ENCODE measurements at places on chromosomes 3 and 15. TPM values are rescaled to one million over a fixed set of nuclear protein-coding genes. Genes with fewer than 3 reads are reported as not detected.

- DNase-seq, result no peak
These were observed 22.8 kb upstream of the ELP6 start for GRCh38 chr3:47536221-47536891.

- no peak for DNase-seq
These were observed 130.5 kb downstream of the KLF13 start for GRCh38 chr15:31457161-31457560.

- no peak for DNase-seq
These were observed 34.2 kb downstream of the MYZAP start for GRCh38 chr15:57625703-57626448.

- no peak for DNase-seq
These were observed 428.5 kb upstream of the SEMA6D start for GRCh38 chr15:47288794-47289193.

DNA sequence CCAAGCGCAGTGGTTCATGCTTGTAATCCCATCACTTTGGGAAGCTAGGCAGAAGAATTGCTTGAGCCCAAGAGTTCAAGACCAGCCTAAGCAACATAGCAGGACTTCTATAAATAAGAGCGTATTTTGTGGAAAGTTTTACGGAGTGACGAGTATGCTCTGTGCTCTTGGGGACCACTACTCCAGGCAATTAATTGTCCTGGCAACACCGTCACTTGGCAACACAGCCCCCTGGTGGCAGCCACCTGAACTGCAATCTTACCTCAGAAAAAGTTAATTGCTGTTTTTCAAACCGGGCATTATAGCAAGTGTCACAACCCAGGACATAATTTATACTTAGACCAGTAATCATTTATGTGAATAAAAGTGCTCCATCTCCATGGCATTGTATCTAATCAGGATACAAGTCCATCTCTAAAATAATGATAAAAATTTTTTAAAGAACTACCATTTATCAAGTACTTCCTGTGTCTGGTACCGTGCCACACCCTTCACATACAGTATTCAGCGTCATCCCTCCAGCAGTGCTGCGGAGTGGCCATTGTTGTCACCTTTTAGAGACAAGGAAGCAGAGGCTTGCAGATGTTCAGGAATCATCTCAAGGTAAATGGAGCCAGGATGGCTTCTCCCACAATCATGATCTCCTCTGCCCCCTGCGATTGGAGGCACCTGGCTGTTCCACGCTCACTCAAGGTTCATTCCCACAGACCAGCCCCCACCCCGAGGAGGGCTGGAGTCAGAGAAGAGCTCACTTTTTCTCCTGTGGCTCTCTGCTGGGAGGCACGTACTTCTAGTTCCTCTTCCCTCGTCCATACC lies 34.5 kb downstream of the PLA2G4D start:
- DNase-seq, result peak; percentile 51

DNA sequence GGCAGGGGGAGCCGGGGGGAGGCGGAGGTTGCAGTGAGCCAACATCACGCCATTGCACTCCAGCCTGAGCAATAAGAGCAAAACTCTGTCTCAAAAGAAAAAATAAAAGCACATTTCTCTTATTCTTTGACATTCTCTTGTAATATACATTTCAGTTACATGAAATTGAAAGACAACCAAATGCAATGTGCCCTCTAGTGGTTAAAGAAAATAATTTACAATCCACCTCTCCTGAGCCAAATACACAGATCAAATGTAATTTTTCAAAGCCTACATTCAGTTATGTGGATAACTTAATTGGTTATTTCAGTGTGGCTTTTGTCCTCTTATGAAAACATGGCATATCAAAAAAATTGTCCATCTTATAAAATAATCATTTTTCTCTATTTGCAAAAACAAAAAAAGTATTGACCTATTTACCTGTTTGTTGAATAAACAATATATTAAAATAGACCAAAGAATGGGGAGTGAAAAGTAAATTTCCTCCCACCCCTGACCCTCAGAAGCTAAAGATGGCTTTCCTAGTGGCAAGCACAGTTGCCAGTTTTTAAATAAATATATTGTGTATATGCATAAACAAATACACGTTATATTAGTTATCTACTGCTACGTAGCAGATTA lies 14.2 kb upstream of the U2SURP start:
- DNase-seq, result no peak

GRCh38 chr3:179872842-179873241 lies 163.9 kb downstream of the PEX5L start:
- no peak for DNase-seq

DNA sequence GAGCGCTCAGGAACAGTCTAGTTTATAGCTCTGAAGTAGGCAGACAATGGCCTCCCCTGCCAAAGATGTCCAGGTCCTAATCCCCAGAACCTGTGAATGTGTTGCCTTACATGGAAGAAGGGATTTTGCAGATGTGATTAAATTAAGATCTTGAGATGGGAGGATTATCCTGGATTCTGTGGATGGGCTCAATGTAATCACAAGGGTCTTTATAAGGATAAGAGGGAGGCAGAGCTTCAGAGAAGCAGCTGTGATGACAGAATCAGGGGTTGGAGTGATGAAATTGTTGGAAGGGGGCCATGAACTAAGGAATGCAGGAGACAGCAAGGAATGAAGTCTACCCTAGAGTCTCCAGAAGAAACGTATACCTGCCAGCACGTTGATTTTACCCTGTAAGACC lies 14.0 kb upstream of the GK5 start:
- no peak for DNase-seq

GRCh38 chr3:195999896-196000295 lies 82.0 kb downstream of the TFRC start:
- DNase-seq, result no peak

GRCh38 chr3:11576453-11576852 lies 67.3 kb downstream of the VGLL4 start:
- no peak for DNase-seq

GRCh38 chr3:30685267-30685667 lies 78.9 kb downstream of the TGFBR2 start:
- no peak for DNase-seq

DNA sequence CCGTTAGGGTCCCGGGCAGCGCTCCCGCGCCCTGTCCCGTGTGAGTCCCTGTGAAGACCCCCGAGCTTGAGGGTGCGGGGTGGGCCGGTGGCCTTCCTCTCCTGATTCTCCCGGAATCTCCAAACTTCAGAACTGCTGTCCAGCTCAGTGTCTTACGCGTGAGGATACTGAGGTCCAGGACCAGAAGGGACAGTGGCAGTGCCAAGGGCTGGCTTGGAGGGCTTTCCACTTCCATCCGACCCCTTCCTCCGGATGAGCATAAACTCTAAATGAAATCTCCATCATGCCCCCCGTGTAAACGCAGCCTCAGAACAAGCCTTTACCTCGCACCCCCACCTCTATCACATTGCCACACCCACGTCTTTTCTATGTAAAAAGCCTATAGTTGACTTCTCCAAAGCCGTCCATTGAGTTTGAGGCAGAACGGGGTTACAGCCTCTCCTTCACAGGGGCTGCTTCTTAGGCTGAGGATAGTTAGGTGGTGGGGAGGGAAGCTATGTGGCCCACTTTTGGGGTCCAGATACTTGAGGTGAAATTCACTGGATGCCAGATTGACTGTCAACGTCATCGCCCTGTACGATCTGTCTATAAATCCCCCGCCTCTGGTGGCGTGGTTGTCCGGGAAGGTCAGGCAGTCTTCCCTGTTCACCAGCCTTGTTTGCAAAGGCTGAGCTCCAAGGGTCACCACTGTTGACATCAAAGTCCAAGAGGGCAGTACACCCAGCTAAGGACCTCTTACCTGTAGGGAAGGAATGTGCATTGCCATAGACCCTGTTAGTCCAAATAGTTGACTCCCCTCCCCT lies 1.1 kb downstream of the EDEM1 start:
- DNase-seq, result peak; percentile 48

DNA sequence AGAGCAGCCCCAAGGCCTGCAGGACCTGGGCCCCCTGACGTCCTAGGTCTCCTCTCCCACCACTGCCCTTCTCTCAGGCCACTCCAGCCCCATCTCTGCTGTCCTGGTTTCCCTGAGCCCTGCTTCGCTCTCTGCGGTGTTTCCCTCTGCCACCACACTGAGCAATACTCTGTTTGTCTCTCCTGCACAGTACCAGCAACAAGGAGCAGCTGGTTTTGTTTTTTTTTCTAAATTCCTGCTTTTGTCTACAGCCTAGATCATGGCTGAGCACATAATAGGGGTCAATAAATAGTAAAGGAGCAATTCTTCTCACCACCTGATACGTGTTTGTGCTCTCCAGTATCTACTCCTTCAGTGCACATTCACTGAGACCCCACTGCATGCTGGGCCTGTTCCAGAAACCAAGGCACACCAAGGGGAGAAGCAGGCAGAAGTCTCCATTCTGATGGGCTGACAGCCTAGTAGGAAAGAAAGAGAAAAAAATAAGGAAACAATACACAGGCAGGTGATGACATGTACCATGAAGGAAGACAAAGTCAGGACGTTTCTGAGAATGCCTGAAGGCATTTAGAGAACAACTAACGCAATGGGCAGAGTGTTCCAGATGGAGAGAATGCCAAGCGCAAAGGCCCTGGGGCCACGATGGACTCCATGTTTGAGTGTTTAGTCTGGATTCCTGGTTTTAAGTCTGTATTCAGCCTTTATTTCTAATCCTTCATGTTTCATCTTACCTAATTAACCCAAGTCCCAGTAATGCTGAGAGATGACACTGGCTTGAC lies 6.0 kb upstream of the ACAD9 start:
- DNase-seq, result no peak

DNA sequence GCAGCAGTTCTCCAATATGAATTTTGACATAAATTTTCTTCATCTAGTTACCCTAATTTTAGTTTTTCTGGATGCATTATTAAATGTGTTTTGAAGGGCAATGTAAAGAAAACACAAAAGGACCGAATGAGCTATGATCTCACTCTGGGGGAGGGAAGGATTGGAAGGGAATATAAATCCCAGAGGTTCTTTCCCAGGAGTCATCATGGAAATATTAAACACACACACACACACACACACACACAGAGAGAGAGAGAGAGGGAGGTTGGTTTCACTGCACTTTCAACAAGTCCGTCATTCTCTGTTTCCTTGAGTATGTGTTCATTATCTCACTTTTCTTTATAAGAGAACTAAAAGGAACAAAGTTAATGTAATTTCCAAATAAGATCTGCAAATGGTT lies 70.7 kb upstream of the DCBLD2 start:
- DNase-seq, result no peak

DNA sequence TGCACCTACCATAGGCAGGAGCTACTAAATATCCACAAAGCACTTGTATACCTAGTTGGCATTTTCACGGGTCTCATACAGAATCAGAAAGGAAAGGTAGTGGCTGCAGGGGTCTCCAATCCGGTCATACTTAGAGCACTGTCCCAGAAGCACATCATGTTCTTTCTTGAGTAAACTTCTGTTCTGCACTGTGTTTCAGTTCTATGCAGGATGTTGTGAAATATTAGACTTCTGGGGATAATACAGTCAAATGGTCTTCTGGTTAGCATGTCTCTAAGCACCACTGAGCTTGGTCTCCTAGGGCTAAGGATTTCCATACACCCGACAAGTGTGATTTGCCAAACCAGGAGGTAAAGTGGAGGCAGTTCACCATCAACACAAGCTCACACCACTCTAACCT lies 27.9 kb downstream of the MINDY4B start:
- DNase-seq, result no peak

DNA sequence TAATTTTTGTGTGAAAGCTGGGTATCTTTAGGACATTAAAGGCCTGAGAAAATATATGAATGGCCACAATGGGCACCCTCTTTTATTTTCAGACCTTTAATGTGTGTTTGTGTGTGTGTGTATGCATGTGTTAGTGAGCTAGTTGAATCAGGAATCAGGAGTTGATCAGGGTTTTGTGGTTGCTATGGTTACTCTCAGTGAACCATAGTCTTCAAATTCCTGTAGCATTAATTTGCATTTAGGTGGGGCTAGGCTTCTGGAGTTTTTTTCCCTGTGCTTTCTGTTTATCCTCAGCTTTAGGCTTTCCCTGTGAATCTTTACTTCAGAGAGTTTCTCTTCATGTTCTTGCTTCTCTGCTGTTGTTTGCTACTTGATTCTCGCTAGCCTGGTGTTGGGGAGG lies 122.0 kb upstream of the ONECUT1 start:
- no peak for DNase-seq

DNA sequence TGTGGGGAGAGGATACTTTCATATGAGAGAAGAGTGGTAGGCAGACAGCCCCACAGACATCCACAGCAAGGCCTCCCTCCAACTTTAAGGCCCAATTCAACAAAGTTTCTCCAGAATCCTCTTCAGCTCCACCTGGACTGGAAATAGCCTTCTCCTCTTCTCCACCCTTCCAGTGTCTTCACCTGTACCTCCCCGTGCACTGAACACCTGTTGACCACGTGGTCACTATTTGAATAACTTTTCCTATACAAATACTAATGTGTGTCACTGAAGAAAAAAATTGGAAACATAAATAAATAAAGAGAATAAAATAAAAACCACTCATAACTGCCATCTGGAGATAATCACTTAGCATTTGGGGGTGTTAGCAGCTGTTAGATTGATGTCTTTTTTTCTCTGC lies 52.9 kb downstream of the CCNL1 start:
- DNase-seq, result no peak

DNA sequence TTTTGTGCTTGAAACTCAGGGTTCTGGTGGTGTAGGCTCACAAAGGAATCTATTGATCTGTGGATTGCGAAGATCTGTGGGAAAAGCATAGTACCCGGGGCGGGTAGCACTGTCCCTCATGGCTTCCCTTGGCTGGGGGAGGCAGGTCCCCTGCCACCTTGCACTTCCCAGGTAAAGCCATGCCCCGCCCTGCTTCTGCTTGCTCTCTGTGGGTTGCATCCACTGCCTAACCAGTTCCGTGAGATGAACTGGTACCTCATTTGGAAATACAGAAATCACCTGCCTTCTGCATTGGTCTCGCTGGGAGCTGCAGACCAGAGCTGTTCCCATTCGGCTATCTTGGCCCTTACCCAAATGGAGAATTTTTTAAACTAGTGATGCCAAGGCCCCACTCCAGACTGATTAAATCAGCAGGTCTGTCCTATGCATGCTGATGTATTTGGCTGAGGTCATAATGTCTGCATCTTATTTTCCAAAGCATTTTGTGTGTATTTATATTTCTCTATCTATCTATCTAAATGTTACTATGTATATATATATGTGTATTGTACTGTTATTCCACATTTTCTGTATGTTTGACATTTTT lies 65.5 kb upstream of the SLC7A14 start:
- no peak for DNase-seq

GRCh38 chr3:100720426-100720825 lies 11.1 kb downstream of the TFG start:
- no peak for DNase-seq

The EFHB gene
- 0.50 TPM for total RNA-seq

The PPIB gene
- total RNA-seq, result 315 TPM

The GP5 gene
- 0.80 TPM for total RNA-seq

The ASB14 gene
- total RNA-seq, result not detected

The LDHAL6B gene
- total RNA-seq, result not detected

The SPESP1 gene
- total RNA-seq, result 1.4 TPM

The CPN2 gene
- not detected for total RNA-seq

The SH3GL3 gene
- not detected for total RNA-seq

The FBXW12 gene
- not detected for total RNA-seq

The MEX3B gene
- 0.33 TPM for total RNA-seq

The MUC4 gene
- total RNA-seq, result 0.14 TPM

The LRRC31 gene
- total RNA-seq, result not detected

Measured in activated naive CD8-positive, alpha-beta T cell treated with anti-CD3 and anti-CD28 coated beads for 36 hours (primary cell).